ENCODE measurements at places on chromosomes 7 and 10.

GRCh38 chr10:26700884-26701630 is 3.6 kb downstream of the PDSS1 start:
- DNase-seq: no peak

DNA sequence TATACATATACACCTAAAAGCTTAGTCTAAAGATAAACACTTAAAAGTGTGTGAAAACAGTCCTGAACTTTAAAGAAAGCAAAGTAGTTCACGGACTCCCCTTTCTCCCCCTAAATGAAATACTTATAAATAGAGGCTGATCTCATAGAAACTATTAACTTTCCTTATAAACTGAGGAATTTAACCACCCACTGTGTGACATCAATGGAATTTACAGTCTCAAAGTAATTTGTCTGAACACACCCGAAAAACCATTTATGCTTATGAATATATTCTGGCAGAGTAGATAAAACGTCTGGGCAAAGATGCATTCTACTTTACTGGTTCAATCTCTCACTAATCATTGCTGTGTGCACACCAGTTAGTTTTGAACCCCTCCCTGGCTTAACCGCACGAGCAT is 181.8 kb upstream of the DGKB start:
- DNase-seq: no peak

DNA sequence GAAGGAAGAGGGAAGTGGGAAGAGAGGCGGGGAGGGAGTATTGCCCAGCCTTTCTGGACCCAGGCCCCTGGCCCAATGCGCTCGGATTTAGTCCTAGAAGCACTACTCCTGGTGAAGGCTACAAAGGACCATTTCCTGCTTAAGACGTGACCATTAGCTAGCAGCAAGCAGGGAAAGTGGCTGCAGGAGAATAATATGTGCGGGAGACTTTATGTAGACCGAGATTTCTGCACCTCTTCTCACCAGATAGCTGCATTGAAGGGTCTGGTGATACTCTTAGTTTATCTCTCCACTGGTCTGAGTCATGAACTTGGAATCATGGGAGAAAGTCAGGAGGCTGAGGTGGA is 3.1 kb downstream of the VAX1 start:
- no peak for DNase-seq

- DNase-seq: no peak
Measured at GRCh38 chr10:92009445-92009844, 85.9 kb downstream of the BTAF1 start.

- DNase-seq: peak; percentile 29
Measured at GRCh38 chr7:20798081-20798693, 11.5 kb upstream of the SP8 start.

DNA sequence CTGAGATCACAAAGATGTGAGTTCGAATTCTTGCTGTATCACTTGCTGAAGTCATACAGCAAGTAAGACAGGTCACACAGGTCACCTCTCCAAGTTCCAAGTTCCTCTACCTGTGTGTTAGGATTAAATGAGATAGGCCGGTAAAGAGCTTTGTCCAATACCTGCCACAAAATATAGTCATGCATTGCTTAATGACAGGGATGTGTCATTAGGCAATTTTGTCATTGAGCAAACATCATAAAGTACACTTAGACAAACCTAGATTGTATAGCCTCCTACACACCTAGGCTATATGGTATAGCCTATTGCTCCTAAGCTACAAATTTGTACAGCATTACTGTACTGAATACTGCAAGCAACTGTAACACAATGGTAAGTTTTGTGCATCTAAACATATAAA is 469.4 kb downstream of the KCNMA1 start:
- no peak for DNase-seq

DNA sequence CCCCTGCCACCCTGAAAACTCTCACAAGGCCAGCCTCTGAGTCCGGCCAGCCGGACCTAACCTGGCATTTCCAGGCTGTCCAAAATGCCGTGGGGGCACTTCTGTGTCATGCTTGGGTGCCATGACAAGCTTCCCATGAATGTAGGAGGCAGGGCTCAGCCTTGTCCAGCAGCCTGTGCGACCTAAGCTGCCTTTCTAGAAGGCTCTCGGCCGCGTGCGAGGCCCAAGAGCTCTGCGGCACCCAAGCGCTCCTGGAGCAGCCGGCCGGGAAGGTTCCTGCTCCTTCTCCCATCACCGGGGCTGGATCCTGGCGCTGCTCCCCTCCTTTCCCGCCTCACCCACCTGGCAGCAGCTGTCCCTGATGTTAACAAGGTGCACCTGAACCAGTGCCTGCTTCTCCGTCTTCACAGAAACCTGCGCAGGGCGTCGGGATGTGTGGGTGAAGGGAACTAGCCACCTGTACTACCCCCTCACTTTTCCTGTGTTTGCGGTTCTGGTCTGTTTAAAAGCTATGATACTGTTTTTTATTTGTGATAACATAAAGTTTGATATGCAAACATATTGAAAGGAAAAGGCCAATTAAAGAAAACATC is 6.1 kb downstream of the GPER1 start:
- DNase-seq: no peak

DNA sequence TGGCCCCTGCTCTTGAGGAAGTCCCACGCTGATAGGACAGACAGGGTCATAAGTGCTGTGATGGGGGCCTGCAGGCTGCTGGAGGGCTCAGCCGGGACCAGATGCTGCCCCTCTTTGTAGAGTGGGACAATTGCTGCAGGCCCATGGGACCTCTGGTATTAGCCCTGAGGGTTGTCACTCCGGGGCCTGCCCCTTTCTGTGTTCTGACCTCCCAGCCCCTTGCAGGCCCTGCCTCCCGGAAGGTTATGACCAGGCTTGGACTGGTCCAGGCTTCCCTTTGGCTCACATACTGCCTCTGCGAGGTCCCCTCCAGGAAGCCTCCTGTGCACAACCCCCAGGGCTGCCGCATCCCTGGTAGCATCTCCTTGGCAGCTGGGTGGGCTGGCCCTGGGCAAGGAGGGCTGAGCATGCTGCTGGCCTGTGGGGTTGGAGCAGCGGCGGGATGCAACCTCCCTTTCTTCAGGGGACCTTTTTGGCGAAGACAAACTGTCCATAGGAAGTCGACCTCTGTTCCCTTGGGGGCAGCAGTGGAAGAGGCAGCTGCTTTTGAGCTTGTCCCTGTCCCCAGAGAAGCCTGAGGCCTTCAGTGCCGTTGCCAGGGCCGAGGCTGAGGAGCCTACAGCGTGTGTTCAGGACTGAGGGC is 8.8 kb downstream of the LIMK1 start:
- no peak for DNase-seq

DNA sequence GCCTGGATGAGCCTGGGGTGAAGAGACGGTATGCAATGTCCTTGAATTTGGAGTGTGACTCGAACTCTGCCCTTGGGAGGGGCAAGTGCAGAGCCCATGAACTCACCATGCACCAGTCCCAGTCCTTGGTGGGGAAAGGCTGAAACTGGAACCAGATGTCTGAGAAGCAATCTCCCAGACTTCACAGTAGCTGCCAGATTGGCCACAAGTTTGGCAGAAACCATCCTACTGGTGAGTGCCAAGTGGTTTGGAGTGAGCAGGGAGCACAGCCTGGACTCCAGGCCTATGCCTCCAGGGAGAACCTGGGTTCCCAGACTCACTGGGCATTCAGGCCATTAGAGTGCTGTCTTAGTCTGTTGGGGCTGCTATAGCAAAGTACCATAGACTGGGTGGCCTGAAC is 99.6 kb upstream of the LYZL1 start:
- DNase-seq: no peak

GRCh38 chr7:158821171-158822031 is 7.9 kb downstream of the ESYT2 start:
- DNase-seq: no peak

- peak; percentile 68 for DNase-seq
Measured at GRCh38 chr7:96075510-96076349, 246.2 kb downstream of the SLC25A13 start.

DNA sequence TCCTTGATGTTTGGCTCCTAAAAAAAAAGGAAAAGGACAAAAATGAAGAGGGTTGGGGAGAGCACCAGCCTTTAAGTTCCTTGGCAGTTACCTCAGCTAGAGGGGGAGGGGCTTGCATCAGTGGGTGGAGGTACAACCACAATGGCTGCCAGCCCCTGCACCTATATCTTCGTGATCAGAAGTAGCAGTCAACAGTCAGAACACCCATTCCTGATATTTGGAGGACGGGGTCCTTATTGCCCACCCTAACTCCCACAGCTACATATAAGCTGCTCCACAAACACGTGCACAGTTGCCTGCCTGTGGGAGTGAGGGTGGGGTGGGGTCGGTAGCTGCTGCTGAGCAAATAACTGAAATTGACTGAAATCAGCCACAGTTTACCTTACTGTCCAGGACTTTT is 26.2 kb downstream of the C1GALT1 start:
- DNase-seq: no peak

- no peak for DNase-seq
Measured at GRCh38 chr7:157087646-157088045, 51.1 kb upstream of the UBE3C start.

DNA sequence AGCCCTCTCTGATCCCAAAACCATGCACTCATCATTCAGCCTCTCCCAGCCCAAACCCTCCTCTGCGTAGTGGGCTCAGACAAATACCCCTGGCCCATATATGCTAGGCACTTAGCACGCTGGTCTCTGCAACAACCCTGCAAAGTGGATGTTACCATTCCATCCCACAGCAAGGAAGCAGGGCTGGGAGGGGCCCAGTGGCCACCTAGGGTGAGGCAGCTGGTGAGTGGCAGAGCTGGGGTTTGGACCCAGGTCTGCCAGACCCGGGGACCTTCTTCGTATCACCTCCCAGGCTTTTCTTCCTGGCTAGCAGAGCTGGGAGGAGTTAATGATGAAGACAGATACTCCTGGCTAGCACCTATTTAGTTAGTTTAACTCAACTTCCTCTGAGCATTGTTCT is 33.1 kb upstream of the SLC29A3 start:
- no peak for DNase-seq

DNA sequence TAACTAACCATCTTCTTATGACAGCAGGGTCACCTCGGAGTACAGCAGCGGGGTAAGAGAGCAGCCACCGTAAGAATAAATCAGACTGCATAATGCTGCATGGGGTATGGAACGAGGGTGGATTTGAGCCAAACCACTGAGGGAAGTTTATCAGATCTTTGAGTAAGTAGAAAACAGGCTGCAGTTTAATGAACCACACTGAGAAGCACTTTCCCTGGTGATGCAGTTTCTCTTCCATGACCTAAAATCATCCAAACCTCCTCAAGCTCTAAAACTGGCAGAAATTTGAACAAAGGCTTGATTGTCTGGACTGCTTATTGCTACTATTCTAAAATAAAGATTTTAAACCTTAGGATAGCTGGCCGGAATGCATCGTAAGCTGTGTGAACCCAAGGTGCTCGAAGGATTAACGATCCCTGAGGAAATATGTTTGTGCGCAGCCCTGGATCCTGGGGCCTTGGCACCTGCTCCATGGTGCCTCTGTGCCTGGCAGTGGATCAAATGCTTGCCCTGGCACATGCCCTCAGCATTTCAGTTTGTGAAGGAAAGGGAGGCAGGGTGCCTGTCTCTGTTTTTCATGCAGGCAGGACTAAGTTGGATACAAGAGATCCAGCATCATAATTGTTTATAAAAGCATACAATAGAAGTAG is 322.7 kb downstream of the LHFPL3 start:
- no peak for DNase-seq

DNA sequence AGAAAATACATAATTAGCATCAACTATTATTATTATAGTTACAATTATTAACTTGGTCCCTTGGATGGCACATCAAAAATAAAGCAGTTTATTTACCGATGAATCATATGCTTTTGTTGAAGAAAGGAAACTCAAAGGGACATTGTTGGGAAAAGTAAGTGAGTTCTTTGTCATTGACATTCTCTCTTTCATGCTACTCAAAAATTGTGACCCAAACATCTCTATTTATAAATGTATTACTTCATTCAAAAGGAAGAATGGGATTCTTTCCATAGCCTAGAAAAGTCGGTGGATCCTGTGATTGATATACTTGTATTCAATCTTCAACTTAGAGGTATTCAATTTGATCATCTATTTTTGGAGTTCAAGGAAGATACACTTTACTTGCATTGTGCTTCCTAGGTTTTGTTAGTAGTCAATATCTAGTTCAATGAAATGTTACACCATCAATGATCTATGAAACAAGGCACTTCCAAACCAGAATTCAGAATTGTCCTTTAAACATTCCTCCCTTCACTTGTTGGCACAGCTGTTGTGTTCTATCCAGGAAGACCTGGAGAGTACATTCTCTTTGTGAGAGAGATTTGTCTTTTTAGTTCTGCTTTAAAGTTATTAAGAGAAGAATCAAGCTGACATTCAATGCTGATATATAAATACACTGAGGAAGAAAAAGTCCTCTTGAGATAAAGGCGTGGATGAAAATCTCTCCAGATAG is 235.2 kb downstream of the TMEM26 start:
- no peak for DNase-seq

DNA sequence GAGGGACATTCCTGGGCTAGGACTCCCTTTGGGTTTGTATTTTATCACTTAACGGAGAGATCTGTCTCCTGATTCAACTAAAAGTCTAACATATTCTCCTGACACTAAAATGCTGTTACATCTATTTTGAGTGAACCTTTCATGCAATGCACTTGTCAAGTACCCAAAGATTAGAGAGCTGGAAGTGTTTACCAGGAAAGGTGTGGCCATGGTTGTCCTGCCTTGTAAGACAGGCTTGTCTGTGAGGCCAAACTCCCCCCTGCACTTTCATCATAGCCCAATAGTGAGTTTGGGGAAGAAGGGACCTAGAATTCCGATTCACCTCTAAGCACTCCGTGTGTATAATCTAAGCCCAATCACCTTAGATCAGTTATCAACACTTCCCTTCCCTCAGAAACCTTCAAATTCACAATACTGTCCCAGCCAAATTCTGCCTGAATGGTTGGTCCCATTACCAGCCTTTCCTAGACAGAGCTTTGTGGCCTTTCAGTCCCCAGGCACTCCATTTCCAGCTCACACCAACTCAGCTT is 162.6 kb upstream of the NAMPT start:
- DNase-seq: no peak

Measured in left cardiac atrium (tissue), 4 donors.